A549 treated with RU486 at 1 μM for 4 hours (cell line): ENCODE measurements at places on chromosomes 7 and 10. TPM values are rescaled to one million over a fixed set of nuclear protein-coding genes. Genes with fewer than 3 reads are reported as not detected.

The MYO1G gene
- 0.07 to 0.20 TPM (median 0.13 TPM) in 5 replicates for total RNA-seq

The KLLN gene
- total RNA-seq: 0.39 to 0.54 TPM (median 0.47 TPM) in 5 replicates

The GJD4 gene
- total RNA-seq: 0.09 TPM in 1 of 5 replicates, not detected in the others

The OR9A2 gene
- total RNA-seq: not detected in 5 replicates

The CYP3A5 gene
- 1.1 to 1.6 TPM (median 1.5 TPM) in 5 replicates for total RNA-seq

The BICC1 gene
- total RNA-seq: 18.2 to 27.4 TPM (median 24.7 TPM) in 5 replicates

The GARIN1A gene
- 0.42 to 1.4 TPM (median 0.71 TPM) in 5 replicates for total RNA-seq

The NHLRC2 gene
- total RNA-seq: 5.0 to 7.4 TPM (median 6.3 TPM) in 5 replicates

The PPP1R3C gene
- total RNA-seq: 8.2 to 14.6 TPM (median 13.5 TPM) in 5 replicates

The TACC2 gene
- 84.9 to 100 TPM (median 91.6 TPM) in 5 replicates for total RNA-seq

The OR2A5 gene
- total RNA-seq: not detected in 5 replicates

The TAS2R41 gene
- total RNA-seq: not detected in 5 replicates

The NUTM2D gene
- total RNA-seq: 1.0 to 1.8 TPM (median 1.4 TPM) in 5 replicates

The OR2A1 gene
- total RNA-seq: not detected in 5 replicates

The IGF2BP3 gene
- 15.8 to 28.0 TPM (median 25.1 TPM) in 5 replicates for total RNA-seq

The TLL2 gene
- total RNA-seq: 0.04 to 0.17 TPM (median 0.09 TPM) in 5 replicates

The AGBL3 gene
- 0.66 to 1.5 TPM (median 1.1 TPM) in 5 replicates for total RNA-seq

The FAM237B gene
- not detected in 5 replicates for total RNA-seq

The ZP3 gene
- 14.4 to 21.7 TPM (median 19.4 TPM) in 5 replicates for total RNA-seq

The LRRD1 gene
- total RNA-seq: not detected in 5 replicates

The ATG9B gene
- total RNA-seq: 0.62 to 1.1 TPM (median 0.87 TPM) in 5 replicates

The PLPP4 gene
- 0.18 TPM in 1 of 5 replicates, not detected in the others for total RNA-seq

The ASAH2 gene
- total RNA-seq: 1.7 to 3.2 TPM (median 2.0 TPM) in 5 replicates
